ENCODE measurements at places on chromosomes 7 and 10. TPM values are rescaled to one million over a fixed set of nuclear protein-coding genes. Genes with fewer than 3 reads are reported as not detected.

GRCh38 chr7:30934732-30935568 lies 23.3 kb downstream of the AQP1 start:
- no peak overlapping the region for H3K4me3 ChIP-seq
- DNase-seq = peak; percentile 31
- H3K27ac ChIP-seq = no peak overlapping the region

- no peaks in the 10 kb centered on the region for H3K4me1 ChIP-seq
- no peak overlapping the region for H3K4me3 ChIP-seq
- H3K27ac ChIP-seq = no peak overlapping the region
- H3K36me3 ChIP-seq = no peaks in the 10 kb centered on the region
- DNase-seq = no peak
Measured at GRCh38 chr7:148379677-148380076, 210.9 kb upstream of the C7orf33 start.

DNA sequence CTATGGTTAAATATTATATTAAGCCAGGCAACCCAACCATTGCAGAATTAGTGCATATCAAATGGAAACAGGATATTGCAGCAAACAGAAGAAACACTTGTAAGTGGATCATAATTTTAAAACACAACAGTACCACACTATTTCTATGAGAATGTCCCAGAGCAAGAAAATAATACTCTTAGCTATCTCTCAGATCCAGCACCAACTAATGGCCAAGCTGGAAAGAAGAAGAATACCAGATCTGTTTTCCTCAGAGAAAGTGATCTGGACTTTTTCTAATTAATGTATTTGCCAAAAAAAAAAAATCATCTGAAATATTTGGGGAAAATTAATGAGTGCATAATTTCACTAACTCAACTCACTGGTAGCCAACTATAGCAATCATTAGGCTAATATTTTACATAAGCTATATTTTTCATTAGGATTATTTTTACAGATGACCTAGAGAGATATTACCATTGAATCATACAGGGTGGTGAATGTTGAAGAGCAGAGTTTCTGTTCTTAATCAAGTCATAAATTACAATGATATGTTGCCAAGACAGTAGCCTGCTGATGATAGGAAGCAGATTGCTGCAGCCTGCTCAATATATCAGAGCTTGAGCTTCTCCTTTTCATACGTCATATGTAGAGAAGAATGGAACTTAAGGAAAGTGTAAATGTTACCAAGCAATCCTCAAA lies 995.4 kb upstream of the LRRN3 start:
- H3K4me3 ChIP-seq = no peak overlapping the region
- H3K27ac ChIP-seq = no peak overlapping the region
- no peaks in the 10 kb centered on the region for H3K4me1 ChIP-seq

GRCh38 chr10:32046151-32046550 lies 10.1 kb downstream of the KIF5B start:
- H3K36me3 ChIP-seq = peaks cover 57% of the 10 kb centered on the region
- DNase-seq = no peak
- peaks cover 37% of the 10 kb centered on the region for H3K4me1 ChIP-seq
- H3K27me3 ChIP-seq = no peaks in the 10 kb centered on the region

GRCh38 chr7:106065575-106066500 lies 46.3 kb downstream of the SYPL1 start:
- H3K4me1 ChIP-seq = peaks cover 21% of the 10 kb centered on the region
- no peaks in the 10 kb centered on the region for H3K36me3 ChIP-seq
- peak overlapping the region; percentile 66 for H3K4me3 ChIP-seq
- H3K27ac ChIP-seq = peak overlapping the region; percentile 63

DNA sequence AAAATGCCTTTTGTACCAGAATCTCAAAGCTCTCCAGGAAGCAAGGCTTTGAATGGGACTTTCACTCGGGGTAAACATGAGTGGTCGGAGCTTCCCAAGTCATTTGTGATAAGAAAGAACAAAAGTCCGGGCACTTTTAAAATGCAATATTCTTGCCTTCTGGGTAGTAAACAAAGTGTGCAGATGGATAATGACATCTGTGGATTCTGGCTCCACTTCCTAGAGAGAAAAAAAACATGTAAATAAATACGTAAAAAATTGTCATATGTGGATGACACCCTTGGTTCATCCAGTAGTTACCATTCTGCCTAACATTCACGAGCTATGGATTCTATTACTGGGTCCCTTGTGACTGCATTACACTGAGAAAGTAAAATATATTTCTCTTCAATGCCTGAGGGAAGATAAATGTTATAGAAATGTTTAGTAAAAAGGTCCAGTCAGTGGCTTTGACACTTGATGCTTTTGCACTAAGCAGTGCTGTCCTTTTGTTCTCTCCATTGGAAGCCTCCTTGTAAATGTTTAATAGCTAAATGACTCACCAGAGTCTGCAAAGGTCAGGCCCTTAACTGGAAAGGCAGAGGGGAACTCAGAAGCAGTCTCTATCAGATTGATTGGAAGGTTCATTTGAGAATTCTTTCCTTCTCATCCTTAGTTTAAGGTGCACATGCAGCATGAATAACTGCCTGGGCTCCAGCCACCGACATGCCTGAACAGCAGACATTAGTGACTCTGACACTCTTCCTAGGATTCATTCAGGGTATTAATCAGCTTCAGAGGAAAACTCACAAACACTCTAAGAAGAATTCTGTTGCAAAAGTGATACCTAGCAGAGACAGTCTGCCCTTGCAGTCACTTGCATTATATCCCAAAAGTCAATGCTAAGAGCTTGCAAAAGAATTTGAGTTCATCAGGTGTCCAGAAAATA lies 11.7 kb upstream of the EDRF1 start:
- DNase-seq = no peak
- H3K27ac ChIP-seq = no peak overlapping the region
- H3K36me3 ChIP-seq = no peaks in the 10 kb centered on the region
- peaks cover 9% of the 10 kb centered on the region for H3K4me1 ChIP-seq
- no peaks in the 10 kb centered on the region for H3K27me3 ChIP-seq
- H3K4me3 ChIP-seq = no peak overlapping the region

- DNase-seq = no peak
- H3K4me3 ChIP-seq = no peak overlapping the region
- H3K27me3 ChIP-seq = no peaks in the 10 kb centered on the region
- H3K4me1 ChIP-seq = peaks cover 2% of the 10 kb centered on the region
- no peaks in the 10 kb centered on the region for H3K36me3 ChIP-seq
- no peak overlapping the region for H3K27ac ChIP-seq
Measured at GRCh38 chr10:30897547-30897946, 134.1 kb downstream of the ZNF438 start.

FAS gene
- total RNA-seq = 62.5 TPM

IFIT2 gene
- 9.0 TPM for total RNA-seq

TAS2R3 gene
- 3.2 TPM for total RNA-seq

GLI3 gene
- 11.9 TPM for total RNA-seq

UTF1 gene
- not detected for total RNA-seq

RNF148 gene
- total RNA-seq = 1.2 TPM
